AG08395 (cell line): ENCODE measurements at places on chromosomes 16 and 17.
A peak's percentile ranks its signal among the peaks of the same experiment; 100 is the strongest.

GRCh38 chr17:82424001-82424862, 5.8 kb upstream of the OGFOD3 start:
- DNase-seq = peak; percentile 61

GRCh38 chr16:30472328-30472942, at the start of gene ITGAL:
Gene ITGAL (plus strand): TSS chr16:30472742. CDS start chr16:30472838, 96 bp downstream.
- no peak for DNase-seq

DNA sequence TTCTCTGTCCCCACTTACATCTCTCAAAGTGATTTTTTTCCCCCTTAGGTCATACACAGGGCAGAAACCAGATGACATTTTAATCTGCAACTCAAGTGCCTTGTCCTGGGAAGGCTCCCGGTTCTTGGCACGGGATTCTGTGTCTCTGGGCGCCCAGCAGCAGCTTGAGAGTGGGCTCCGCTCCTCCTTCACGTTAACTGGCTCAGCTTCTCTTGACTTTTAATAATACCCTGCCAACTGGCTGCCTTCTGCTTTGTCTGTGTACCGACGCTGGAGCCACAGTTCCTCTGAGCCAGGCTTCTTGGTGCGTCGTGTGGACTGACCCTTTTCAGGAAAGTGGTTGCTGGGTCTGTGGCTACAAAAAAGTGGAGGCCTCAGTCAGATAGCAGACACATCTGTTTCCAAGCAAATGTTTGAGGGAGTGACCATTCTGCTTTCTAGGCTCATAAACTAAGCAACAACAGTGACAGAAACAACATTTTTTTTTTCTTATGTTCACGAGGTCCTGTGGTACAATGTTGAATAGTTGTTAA, 64.9 kb downstream of the IRF8 start:
- DNase-seq = no peak

GRCh38 chr17:49406421-49407061, 8.1 kb downstream of the PHB1 start:
- no peak for DNase-seq

- no peak for DNase-seq
Measured at GRCh38 chr17:83127431-83128160, 48.2 kb downstream of the METRNL start.
